T-helper 1 cell treated with Interleukin-12 subunit alpha and Interleukin-12 subunit beta and Interleukin-4 antibody, amounts not matched to agents 30 ng/mL and 1 ng/mL, for 36 hours (primary cell): ENCODE measurements at places on chromosomes 7 and 10. TPM values are rescaled to one million over a fixed set of nuclear protein-coding genes. Genes with fewer than 3 reads are reported as not detected.

The RHBDD2 gene
- 41.4 and 43.5 TPM in 2 replicates for total RNA-seq

The NUTM2A gene
- total RNA-seq = 0.12 and 0.80 TPM in 2 replicates

The SMKR1 gene
- 1.1 and 1.7 TPM in 2 replicates for total RNA-seq

The FOXP2 gene
- total RNA-seq = not detected in 2 replicates

The LIPK gene
- not detected in 2 replicates for total RNA-seq

The MEST gene
- total RNA-seq = 1.2 and 1.4 TPM in 2 replicates

The MORN4 gene
- 1.1 and 1.3 TPM in 2 replicates for total RNA-seq

The SFTPD gene
- not detected in 2 replicates for total RNA-seq

The RAPGEF5 gene
- total RNA-seq = 0.17 and 0.93 TPM in 2 replicates

The CALML3 gene
- total RNA-seq = not detected in 2 replicates

The CCL26 gene
- total RNA-seq = not detected in 2 replicates

The NEUROG3 gene
- total RNA-seq = not detected in 2 replicates
